ENCODE measurements at places on chromosomes 11 and 22.

- DNase-seq = no peak
Measured at GRCh38 chr22:43892183-43892894, 526 bp upstream of the PNPLA5 start.

DNA sequence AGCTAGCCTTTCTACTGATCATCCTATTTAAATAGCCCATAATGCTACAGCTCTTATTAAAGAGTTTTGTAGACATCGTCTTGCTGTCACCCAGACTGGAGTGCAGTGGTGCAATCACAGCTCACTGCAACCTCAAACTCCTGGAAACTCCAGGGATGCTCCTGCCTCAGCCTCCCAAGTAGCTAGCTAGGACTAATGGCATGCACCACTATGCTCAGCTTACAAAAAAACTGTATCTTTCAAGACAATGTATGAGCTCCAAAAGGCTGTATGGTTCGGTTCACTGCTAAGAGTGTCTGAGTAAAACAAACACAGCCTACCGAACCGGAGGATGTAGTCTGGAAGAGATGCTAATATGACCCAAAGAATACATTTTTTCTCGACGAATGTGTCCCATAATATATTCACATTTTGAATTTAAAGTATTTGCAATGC, 2.6 kb downstream of the TAF1D start:
- peak; percentile 22 for DNase-seq

DNA sequence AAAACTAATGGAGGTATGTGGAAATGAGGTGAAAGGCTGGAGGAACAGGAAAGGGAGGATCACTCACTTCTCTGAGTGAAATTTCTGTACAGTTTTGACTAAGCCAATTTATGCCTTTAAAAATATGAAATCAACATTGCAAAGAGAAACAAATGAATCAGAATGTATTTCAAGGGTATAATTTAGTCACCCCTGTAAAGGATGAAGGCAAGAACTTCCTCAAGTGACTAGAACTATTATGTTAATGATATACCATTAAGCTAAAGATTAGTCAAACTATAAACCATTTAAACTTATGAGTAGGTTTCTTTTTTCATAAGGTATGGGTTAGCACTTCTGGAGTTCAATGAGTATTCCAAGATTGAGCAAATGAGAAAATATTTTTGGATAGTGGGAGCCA, 184.5 kb upstream of the CHORDC1 start:
- no peak for DNase-seq

- DNase-seq = no peak
Measured at GRCh38 chr22:38861170-38861876, 10.7 kb downstream of the CBX6 start.

DNA sequence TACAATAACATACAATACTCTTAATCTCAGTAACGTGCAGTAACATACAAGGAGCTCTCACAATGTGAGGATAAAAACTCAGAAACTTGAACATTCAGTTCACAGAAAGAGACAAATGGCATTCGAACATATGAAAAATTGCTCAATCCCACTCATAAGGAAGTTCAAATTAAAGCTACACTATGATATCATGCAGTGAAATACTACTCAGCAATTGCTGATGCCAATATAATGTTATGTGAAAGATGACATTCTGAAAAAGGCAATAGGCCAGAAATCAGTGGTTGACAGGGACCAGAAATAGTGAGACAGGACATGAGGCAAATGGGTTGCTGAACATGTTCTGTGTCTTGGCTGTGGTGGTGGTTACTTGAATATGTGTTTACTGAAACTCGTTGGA, 33.7 kb upstream of the PITPNB start:
- DNase-seq = no peak

GRCh38 chr22:23376256-23376655, 195.9 kb downstream of the BCR start:
- DNase-seq = peak; percentile 50

DNA sequence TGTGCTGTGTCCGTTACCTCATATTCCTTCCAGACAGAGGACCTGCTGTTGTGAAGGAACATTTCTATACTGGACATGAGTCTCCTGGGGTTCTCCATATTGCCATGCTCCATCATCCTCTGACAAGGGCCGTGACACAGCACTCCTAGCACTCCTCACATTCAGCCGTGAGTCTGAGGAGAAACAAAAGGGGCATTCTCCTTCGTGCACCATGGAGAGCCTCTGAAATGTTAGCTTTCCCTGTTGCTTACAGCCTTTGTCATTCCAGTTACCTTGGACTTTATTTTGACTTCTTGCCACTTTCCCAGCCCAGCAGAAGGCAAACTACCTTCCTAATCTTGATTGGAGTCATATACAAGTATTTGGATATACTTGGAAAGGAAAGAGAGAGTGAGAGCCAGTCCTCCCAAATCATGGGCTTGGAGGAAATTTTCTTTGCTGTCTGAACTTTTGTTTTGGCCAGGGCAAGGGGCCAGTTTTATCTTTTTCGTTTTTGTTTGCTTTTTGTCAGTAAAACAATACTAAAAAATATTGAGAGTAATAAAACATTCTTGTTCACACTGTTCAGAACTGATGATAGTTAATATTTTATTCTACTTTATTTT, 29.1 kb upstream of the TECTA start:
- DNase-seq = no peak

GRCh38 chr11:107041088-107041444, 22.8 kb upstream of the GUCY1A2 start:
- DNase-seq = no peak

DNA sequence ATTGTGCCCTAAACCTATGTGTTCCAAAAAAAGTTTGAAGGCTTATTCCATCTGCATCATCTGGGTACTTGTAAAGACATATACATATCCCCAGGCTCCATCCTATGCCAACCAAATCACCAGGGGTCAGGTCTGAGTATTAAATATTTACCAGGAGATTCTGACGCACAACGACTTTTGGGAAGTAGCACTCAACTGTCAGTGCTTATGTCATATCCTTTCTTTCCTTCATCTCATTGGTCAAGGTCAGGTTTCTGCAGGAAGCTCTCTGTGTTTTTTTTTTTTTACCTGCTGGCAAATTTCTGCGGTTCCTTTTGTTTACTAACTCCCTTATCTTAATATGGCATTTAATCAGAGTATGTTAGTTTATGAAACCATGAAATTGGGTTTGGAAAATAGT, 22.5 kb upstream of the CYP2R1 start:
- no peak for DNase-seq

DNA sequence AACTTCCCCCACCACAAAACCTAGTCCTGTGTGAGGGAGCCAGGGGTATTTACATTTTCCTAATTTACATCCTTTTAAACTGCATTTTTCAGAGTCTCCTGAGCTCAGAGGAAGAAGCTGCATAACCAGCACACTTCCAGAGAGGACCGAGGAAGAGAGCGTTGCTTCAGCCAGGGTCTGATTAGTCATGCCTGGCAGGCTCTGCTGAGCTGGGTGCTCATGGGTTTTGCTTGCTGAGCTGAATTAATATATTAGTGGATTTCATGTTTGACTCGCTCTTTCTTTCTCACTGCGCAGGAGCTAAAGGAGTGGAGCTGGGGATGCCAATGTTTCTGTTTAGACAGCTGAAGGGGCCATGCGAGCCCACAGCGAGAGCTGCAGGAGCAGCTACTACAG, 539.3 kb upstream of the B3GAT1 start:
- DNase-seq = no peak

DNA sequence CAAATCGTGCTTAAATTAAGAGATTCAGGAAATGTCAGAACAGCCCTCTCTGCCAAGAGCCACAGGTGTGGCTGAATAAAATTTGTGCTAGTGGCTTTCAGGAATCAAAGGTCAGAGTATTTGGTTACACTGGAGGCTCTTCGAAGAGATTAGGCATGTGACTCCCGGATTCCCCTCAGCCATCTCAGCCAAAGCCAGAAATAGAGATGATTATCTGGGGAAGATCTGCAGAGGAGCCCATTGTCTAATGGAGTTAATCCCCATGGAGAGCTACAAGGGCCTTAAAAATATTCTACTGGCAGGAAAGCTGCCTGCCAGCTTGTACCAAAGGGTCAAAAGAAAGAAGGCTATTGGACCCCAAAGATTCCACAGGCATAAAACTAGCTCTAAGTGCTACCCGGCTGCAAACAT, 1259.5 kb downstream of the TBC1D22A start:
- DNase-seq = peak; percentile 43

Data from OCI-LY7 (cell line).